Activated gamma-delta T cell treated with anti-CD3 and anti-CD28 coated beads, Interleukin-2, amount 50 U/mL, for 16 hours (primary cell): ENCODE measurements at places on chromosomes 2 and 18.

GRCh38 chr2:240789501-240790369, 30.3 kb downstream of the KIF1A start:
- DNase-seq: no peak

- DNase-seq: no peak
Measured at GRCh38 chr2:49108436-49108835, 45.9 kb downstream of the FSHR start.

GRCh38 chr2:84283506-84283905, 175.6 kb downstream of the SUCLG1 start:
- DNase-seq: no peak

DNA sequence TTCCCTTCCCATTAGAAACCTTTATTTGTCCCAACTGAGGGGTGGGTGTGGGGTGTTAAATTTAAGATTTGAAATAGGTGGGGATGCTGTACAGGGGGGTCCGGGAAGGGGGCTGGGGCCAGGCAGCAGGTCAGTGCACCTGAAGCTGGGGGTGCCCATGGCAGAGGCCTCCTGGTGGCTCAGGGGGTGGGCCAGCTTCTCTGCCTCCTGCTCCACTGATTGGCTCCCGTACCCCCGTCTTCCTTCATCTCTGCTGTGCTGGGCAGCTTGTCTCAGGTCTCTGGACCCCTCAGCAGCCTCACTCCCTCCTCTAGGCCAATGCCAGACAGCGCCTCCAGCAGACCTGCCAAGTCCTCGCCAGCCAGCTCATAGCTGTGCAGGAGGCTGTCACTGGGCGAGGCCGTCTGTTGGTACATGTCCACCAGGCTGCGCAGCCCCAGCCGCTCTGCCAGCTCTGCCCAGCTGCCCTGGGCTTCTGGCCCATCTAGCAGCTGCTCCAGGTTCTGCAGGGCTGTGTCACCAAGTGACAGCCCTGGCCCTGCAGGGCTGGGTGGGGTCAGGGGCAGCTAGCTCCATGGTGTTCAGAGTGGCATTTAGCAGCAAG, 2.0 kb upstream of the ANKRD62 start:
- DNase-seq: no peak

- DNase-seq: no peak
Measured at GRCh38 chr2:74045454-74045853, 60.7 kb downstream of the TET3 start.

- DNase-seq: no peak
Measured at GRCh38 chr2:127217470-127218325, 2.4 kb downstream of the CYP27C1 start.

DNA sequence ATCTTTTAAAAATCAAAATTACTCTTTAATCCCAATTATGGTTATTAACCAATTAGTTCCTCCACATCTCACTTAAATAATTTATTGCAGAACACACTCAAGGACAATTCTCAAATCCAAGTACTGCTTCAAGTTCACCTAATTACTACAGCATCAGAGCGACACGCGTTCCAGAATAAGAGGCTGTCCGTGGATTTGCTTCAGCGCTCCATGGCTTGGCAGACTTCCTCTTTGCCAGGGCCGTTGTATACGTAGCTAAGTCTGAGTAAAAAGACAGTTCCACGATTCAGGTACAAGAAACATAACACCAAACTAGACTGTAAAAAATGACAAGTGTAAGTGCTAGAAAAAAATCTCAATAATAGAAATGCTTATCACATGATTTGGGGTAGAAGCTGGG, 153.2 kb upstream of the MYT1L start:
- no peak for DNase-seq

- no peak for DNase-seq
Measured at GRCh38 chr2:9377461-9378097, 45.7 kb downstream of the ITGB1BP1 start.

DNA sequence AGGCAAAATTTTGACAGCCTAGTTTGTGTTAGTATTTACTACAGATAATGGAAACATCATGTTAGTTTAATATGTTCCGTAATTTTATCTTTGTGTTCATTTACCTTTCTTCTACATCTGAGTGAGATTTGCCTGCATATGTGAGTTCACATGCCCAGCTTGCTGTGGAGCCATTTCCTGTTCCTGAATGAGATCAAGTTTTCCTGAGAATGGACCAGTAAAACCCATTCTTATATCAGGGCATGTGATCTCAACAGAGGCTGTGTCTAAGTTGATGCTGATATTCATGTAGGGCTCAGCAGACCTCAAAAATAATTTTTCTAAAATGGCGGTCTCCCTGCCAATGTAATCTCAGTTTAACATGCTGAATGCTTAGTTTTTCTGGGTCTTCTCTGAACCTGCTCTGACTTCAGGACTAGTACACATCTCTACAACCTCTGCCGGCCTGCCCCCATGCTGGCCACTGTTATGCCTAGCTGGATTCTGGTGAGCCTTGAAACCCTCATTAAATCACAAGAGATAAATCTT, 1.0 kb downstream of the IL1A start:
- DNase-seq: no peak

- DNase-seq: no peak
Measured at GRCh38 chr2:241072151-241072550, 29.9 kb downstream of the MTERF4 start.

DNA sequence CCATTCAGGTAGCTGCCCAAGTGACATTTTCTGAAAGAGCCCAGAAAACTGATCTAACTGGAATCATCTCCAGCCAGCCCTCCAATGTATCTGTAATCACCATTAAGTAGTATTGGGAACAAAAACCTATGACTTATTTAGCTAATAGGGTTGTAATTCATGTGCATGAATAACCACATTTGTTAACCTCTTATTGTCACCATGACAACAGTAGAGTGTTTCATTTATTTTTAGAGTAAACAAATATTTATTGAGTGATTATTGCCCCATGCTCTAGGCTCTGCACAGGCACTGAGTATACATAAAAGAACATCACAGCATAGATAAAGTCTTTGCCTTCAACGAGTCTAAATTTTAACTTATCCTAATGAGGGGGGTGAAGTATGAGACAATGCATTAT, 265.4 kb upstream of the UBE2E3 start:
- no peak for DNase-seq

GRCh38 chr18:79875931-79876461, 75.5 kb downstream of the SLC66A2 start:
- DNase-seq: no peak

- no peak for DNase-seq
Measured at GRCh38 chr2:121375621-121376159, 90.7 kb upstream of the TFCP2L1 start.

DNA sequence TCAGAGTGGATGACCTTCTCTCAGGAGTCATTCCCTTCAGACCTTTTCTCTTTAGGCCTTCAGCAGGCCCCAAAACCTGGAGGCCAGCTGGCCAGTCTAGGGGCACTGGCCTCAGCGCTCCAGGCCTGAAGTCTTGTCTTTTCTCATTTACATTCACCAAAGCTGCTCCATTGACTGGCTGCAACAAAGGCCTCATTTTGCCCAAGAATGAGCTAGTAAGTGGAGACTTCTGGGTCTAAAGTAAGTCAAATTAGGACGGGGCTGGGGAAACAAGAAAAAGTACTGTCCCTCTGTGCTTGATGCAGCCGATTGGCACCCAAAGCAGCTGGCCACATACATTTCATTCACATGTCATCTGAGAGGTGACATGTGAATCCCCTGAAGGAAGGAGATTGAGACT, 83.8 kb upstream of the RIOK3 start:
- DNase-seq: no peak

DNA sequence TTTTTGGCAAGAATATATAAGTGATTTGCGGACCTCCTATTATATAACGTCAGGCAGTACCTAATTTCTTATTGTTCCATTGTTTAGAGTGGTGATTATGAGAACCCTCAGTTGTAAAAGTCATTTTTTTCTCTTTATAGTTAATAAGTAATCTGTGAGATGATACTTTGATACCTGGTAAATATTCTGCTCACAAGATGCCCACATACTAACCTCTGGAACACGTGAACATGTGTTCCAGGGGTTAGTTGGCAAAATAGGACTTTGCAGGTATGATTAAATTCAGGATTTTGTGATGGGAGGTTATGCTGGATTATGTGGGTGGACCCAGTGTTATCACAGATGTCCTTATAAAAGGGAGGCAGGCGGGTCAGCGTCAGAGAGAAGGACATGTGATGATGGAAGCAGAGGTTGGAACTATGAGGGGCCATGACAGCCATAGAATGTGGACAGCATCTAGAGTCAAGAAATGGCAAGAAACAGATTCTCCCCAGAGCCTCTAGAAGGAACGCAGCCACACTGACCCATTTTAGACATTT, 16.8 kb downstream of the MAIP1 start:
- DNase-seq: no peak
